ENCODE measurements at places on chromosomes 5 and 9. TPM values are rescaled to one million over a fixed set of nuclear protein-coding genes. Genes with fewer than 3 reads are reported as not detected.

DNA sequence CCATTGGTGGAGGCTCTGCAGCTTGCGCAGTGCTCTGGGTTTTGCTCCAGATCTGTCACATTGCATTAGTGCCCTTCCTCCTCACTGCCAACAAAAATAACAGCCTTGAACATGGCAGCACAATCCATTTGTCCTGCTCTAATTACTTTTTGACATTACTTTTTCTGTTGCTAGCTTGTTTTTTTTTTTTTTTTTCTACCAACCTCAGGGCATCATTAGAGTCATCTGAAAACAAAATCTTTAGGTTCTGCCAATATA, 117.5 kb upstream of the NR5A1 start:
- H3K27ac ChIP-seq: no peak overlapping the region
- no peak for DNase-seq
- H3K4me3 ChIP-seq: no peak overlapping the region

DNA sequence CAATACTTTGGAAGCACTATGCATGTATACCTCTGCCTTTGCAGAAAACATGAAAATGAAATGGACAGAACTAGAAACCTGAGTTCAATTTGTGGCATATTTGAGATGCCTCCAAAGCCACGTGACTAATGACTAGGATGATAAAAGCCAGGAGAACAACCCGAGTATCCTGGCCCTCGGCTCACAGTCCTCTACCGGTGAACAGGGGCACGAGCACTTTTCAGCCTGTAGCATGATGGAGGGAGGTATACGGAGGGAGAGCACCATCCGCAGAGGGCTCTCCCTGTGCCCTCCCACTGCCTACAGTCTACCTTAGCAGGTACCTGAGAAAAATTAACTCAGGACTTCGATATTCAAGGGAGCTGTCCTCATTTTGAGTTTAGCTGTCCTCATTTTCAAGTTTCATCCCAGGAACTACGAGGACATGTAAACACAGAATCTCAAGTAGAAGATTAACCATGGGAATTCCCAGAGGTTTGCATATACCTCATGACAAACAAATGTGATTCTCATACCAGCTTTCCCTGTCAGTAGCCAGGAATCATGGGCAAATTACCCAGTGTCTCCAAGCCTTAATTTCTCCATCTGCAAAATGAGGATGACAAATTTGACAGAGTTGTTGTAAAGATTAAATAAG, 249.3 kb downstream of the DNAH5 start:
- H3K27me3 ChIP-seq: no peaks in the 10 kb centered on the region
- no peak for DNase-seq
- no peaks in the 10 kb centered on the region for H3K36me3 ChIP-seq
- H3K4me3 ChIP-seq: no peak overlapping the region
- H3K27ac ChIP-seq: no peak overlapping the region

DNA sequence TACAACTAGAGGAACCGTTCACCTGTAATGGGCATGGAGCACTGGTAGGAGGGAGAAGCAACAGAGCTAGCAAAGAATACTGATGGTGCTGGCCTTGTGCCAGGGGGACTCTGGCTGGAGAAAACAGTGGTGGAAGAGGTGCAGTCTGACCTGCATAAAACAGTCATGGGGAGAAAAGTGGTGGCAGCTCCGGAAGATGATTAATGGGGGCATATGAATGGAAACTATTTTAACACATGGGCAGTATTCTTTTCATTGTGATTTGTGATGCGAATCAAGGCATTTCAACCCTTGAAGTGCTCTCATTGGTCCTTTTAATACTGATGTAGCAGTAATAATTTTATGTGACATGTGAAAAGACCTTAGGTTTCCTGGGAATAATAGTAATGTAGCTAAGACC, 219.6 kb downstream of the ADAMTS6 start:
- no peaks in the 10 kb centered on the region for H3K27me3 ChIP-seq
- no peaks in the 10 kb centered on the region for H3K36me3 ChIP-seq
- no peak overlapping the region for H3K4me3 ChIP-seq
- DNase-seq: no peak
- H3K27ac ChIP-seq: no peak overlapping the region
- H3K4me1 ChIP-seq: no peaks in the 10 kb centered on the region

- no peak overlapping the region for H3K27ac ChIP-seq
- H3K27me3 ChIP-seq: no peaks in the 10 kb centered on the region
- H3K4me3 ChIP-seq: no peak overlapping the region
- H3K4me1 ChIP-seq: no peaks in the 10 kb centered on the region
Measured at GRCh38 chr5:155066886-155067595, 53.5 kb downstream of the KIF4B start.

- no peaks in the 10 kb centered on the region for H3K36me3 ChIP-seq
- H3K27ac ChIP-seq: no peak overlapping the region
- no peak overlapping the region for H3K4me3 ChIP-seq
- DNase-seq: no peak
- H3K4me1 ChIP-seq: no peaks in the 10 kb centered on the region
Measured at GRCh38 chr5:104327801-104328200, 765.2 kb upstream of the NUDT12 start.

SPINK13 gene
- not detected for total RNA-seq

CAMK4 gene
- total RNA-seq: 0.42 TPM

GARIN3 gene
- not detected for total RNA-seq
